ENCODE measurements at places on chromosomes 4 and X. TPM values are rescaled to one million over a fixed set of nuclear protein-coding genes. Genes with fewer than 3 reads are reported as not detected.

DNA sequence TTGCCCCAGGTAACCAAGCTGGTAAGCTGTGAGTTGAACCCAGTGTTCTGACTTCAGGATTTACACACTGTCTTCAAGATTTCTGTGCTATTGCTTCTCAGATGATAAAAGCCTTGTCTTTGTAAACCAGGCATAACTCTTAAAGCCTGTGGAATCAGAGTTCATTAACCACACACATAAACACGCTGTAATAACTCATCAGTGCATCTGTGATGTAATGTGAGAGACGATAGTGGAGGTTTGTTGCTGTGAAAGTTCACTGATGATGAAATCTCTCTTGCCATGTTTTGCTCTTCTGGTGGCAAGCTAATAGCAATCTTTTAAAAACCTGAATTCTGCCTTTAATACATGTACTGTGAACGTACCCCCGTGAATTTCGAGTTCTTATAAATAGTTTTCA, 41.5 kb downstream of the CLCN4 start:
- H3K27ac ChIP-seq: no peak overlapping the region
- H3K36me3 ChIP-seq: peaks cover 13% of the 10 kb centered on the region
- no peak for DNase-seq
- peaks cover 9% of the 10 kb centered on the region for H3K4me1 ChIP-seq
- H3K27me3 ChIP-seq: no peaks in the 10 kb centered on the region

GRCh38 chrX:13721819-13722519, 12.5 kb downstream of the TRAPPC2 start:
- H3K4me1 ChIP-seq: peaks cover 18% of the 10 kb centered on the region
- H3K36me3 ChIP-seq: peaks cover 29% of the 10 kb centered on the region
- no peaks in the 10 kb centered on the region for H3K27me3 ChIP-seq

DNA sequence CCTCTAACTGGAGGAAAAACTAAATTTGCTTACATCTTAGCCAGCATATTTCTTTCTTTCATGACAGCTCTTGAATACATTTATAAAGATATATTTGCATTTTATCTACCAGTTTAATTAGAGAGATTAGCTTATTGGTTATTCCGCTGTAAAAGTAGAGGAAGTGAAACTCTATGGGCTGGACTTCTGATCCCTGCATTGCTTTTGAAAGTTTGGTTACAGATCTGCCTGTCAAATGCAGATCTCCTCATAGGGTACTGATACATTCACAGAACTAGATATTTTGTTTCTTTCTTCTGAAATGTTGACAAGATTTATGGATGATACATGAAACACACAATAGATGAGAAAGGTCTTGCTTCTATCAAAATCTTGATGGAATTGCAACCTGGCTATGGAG, 581.4 kb upstream of the AADAT start:
- no peaks in the 10 kb centered on the region for H3K36me3 ChIP-seq
- no peak for DNase-seq
- no peak overlapping the region for H3K27ac ChIP-seq
- no peaks in the 10 kb centered on the region for H3K4me1 ChIP-seq
- H3K27me3 ChIP-seq: no peaks in the 10 kb centered on the region

- H3K4me3 ChIP-seq: no peak overlapping the region
- no peak overlapping the region for H3K27ac ChIP-seq
- no peak for DNase-seq
- peaks cover 8% of the 10 kb centered on the region for H3K27me3 ChIP-seq
Measured at GRCh38 chr4:189206953-189207352, 733.7 kb upstream of the FRG1 start.

- no peak for DNase-seq
- no peak overlapping the region for H3K27ac ChIP-seq
- no peaks in the 10 kb centered on the region for H3K27me3 ChIP-seq
- H3K36me3 ChIP-seq: peaks cover 14% of the 10 kb centered on the region
- H3K4me1 ChIP-seq: no peaks in the 10 kb centered on the region
- H3K4me3 ChIP-seq: no peak overlapping the region
Measured at GRCh38 chr4:86107112-86107511, 252.7 kb downstream of the MAPK10 start.

GRCh38 chrX:32183066-32183465, 1028.3 kb downstream of the DMD start:
- DNase-seq: no peak
- no peak overlapping the region for H3K4me3 ChIP-seq
- no peaks in the 10 kb centered on the region for H3K36me3 ChIP-seq
- no peaks in the 10 kb centered on the region for H3K27me3 ChIP-seq
- H3K4me1 ChIP-seq: peaks cover 10% of the 10 kb centered on the region

- H3K27me3 ChIP-seq: no peaks in the 10 kb centered on the region
- no peak for DNase-seq
- H3K4me3 ChIP-seq: no peak overlapping the region
- H3K36me3 ChIP-seq: peaks cover 7% of the 10 kb centered on the region
Measured at GRCh38 chrX:107577933-107578332, 50.4 kb upstream of the PRPS1 start.

Gene HS6ST2
- 14.2 TPM for total RNA-seq

DNA sequence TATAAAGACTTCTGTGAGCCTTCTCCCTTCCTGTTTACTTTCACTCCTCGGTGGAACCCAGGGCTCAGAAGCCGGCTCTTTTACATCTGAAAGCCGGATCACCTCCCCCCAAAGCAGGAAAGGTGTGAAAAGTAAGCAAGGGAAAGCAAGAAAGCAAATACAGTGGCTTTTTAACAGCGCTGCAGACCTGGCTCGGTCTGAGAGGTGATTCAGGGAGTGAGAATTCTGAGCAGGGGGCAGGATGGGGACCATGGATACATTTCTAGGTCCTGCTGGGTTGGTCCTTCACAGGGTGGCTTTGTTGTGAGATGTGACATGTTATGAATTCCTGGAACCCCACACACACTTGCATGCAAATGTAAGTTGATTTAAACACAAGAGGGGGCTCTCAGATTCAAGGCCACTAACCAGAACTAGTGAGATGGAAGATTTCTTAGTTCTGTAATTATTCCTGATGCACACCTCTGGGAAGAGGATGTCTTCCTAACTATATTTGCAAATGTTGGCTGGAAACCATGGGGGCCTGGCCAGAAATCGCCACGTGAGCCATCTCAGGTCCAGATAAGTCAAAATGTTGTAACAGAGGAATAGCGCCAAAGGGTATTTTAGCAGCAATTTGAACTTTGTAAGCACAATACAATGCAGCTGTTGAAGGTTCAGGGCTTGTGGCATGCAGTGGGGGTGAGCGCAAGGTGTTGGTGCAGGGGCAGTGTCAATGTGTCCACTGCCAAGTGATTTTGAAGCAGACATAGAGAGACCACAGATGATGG, 670.1 kb upstream of the LCORL start:
- H3K4me1 ChIP-seq: peaks cover 24% of the 10 kb centered on the region
- no peak for DNase-seq
- no peaks in the 10 kb centered on the region for H3K27me3 ChIP-seq
- H3K4me3 ChIP-seq: no peak overlapping the region

DNA sequence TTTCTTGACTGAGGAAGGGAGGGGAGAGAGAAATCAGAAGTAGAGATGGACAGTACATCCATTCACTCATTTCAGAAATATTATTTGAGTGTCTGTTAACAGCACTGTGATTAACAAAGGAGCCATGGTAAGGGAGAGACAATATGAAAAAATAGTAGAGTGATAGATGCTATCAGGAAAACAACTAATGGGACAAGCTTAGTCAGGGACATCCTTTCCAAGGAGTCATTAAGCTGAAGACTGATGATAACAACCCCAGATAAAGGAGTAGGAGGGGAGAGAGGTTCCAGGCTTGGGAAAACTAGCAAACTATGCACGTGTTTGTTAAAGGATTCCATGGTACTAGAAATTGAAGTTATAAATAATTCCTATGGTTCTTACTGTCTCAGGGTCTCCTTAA, 122.2 kb downstream of the CBR4 start:
- DNase-seq: no peak
- H3K36me3 ChIP-seq: peaks cover 21% of the 10 kb centered on the region
- no peak overlapping the region for H3K27ac ChIP-seq
- H3K27me3 ChIP-seq: no peaks in the 10 kb centered on the region
- H3K4me3 ChIP-seq: no peak overlapping the region
- H3K4me1 ChIP-seq: peaks cover 8% of the 10 kb centered on the region

Gene FGFBP1
- total RNA-seq: not detected

Gene XPNPEP2
- 0.32 TPM for total RNA-seq

GRCh38 chrX:106891762-106892460, 11.2 kb downstream of the RIPPLY1 start:
- H3K27me3 ChIP-seq: no peaks in the 10 kb centered on the region
- no peak overlapping the region for H3K4me3 ChIP-seq
- no peak overlapping the region for H3K27ac ChIP-seq
- no peaks in the 10 kb centered on the region for H3K36me3 ChIP-seq
- no peak for DNase-seq
- H3K4me1 ChIP-seq: no peaks in the 10 kb centered on the region

- H3K4me1 ChIP-seq: peaks cover 12% of the 10 kb centered on the region
- H3K27me3 ChIP-seq: no peaks in the 10 kb centered on the region
- H3K4me3 ChIP-seq: no peak overlapping the region
Measured at GRCh38 chr4:53455766-53456165, 78.3 kb downstream of the FIP1L1 start.

DNA sequence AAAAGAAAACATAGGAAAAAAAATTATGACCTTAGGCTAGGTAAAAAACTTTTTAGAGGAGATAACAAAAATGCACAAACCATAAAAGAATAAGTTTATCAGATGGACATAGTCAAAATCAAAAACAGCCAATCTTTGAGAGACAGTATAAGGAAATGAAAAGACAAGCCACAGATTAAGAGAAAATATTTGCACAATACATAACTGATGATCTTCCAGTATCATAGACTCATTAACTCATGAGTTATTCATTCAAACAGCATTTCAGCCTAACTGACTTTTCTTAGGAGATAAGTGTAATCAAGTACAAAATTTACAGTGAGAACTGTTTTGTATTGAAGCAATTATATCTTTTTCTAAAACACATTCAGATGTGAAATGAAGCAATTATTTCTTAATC, 183.8 kb downstream of the FBXO8 start:
- peaks cover 26% of the 10 kb centered on the region for H3K27me3 ChIP-seq
- no peaks in the 10 kb centered on the region for H3K36me3 ChIP-seq

DNA sequence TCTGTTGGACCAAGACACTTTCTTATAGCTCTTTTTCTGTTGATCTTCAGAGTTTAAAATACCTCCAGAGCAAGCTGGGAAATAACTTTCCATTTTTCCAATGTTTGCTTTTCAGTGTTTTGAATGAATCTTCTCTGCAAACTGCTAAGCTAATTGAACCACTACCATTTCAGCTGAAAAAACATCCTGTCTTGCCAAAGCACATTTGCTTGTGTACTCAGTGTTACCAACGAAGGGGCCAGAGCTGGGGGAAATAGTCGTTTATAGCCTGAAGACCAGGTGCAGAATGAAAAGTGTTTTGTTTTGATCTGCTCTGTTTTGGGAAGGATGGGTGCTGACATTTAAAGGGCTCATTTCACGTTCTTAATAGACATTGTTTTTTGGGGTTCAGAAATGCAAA, 88.4 kb upstream of the CLNK start:
- H3K4me3 ChIP-seq: no peak overlapping the region
- no peaks in the 10 kb centered on the region for H3K27me3 ChIP-seq
- no peak overlapping the region for H3K27ac ChIP-seq
- H3K4me1 ChIP-seq: no peaks in the 10 kb centered on the region
- no peaks in the 10 kb centered on the region for H3K36me3 ChIP-seq
- no peak for DNase-seq

- H3K27me3 ChIP-seq: no peaks in the 10 kb centered on the region
- H3K27ac ChIP-seq: no peak overlapping the region
- DNase-seq: no peak
- no peak overlapping the region for H3K4me3 ChIP-seq
- H3K4me1 ChIP-seq: peaks cover 3% of the 10 kb centered on the region
Measured at GRCh38 chr4:660401-660800, 13.7 kb downstream of the ATP5ME start.

DNA sequence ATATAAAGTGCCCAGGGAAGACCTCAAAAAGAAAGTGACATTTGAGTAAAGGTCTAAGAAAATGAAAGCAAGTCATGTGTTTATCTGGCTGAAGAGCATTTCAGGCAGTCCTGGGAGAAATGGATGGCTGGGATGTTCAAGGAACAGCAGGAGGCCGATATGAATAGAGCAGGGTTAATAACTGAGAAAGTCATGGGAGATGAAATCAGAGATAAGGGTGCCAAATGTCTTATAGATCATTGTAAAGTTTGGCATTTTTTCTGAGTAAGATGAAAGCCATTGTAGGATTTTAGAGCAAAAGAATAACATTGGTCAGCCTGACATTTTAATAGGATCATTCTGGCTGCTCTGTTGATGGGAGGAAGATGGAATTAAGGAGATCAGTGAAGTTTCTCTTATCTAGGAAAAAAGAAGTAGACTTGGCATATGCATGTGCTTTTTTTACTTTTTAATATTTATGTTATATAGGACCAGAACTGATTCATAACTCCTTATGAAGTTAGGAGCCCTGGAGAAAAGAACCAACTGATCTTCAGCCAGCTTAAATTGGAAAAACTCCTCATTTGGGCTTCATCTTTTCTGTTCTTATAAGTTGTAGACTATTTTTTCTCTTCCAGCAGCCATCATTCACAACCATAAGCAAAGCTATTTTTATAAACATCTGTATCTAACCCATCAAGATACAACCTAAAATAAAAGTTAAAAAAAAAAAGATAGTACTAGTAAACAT, 18.6 kb downstream of the AIMP1 start:
- no peaks in the 10 kb centered on the region for H3K27me3 ChIP-seq
- no peaks in the 10 kb centered on the region for H3K4me1 ChIP-seq
- peaks cover 34% of the 10 kb centered on the region for H3K36me3 ChIP-seq
- no peak overlapping the region for H3K4me3 ChIP-seq
- no peak overlapping the region for H3K27ac ChIP-seq

GRCh38 chr4:186021461-186022167, 47.3 kb upstream of the TLR3 start:
- no peaks in the 10 kb centered on the region for H3K36me3 ChIP-seq
- DNase-seq: peak; percentile 36
- no peaks in the 10 kb centered on the region for H3K27me3 ChIP-seq
- no peak overlapping the region for H3K27ac ChIP-seq
- H3K4me1 ChIP-seq: peaks cover 13% of the 10 kb centered on the region
- no peak overlapping the region for H3K4me3 ChIP-seq

- H3K27me3 ChIP-seq: no peaks in the 10 kb centered on the region
- no peaks in the 10 kb centered on the region for H3K4me1 ChIP-seq
- H3K4me3 ChIP-seq: no peak overlapping the region
Measured at GRCh38 chrX:141936080-141936479, 32.4 kb downstream of the MAGEC1 start.
